ENCODE measurements at places on chromosomes 7 and 10. TPM values are rescaled to one million over a fixed set of nuclear protein-coding genes. Genes with fewer than 3 reads are reported as not detected.

The GNAI1 gene
- 9.0 TPM for total RNA-seq

The KCND2 gene
- total RNA-seq = not detected

The TMEM130 gene
- not detected for total RNA-seq

DNA sequence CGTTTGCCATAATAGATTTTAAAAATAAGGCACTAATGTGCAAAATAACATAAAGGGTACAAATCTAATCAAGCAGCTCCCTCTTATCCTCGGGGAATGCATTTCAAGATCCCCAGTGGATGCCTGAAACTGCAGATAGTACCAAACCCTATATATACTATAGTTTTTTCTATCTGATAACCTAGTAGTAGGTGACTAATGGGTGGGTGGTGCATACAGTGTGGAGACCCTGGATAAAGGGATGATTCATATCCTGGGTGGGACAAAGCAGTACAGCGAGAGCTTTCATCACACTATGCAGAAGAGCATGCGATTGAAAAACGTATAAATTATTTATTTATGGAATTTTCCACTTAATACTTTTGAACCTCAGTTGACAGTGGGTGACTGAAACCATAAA is 464.5 kb downstream of the GRID1 start:
- DNase-seq = no peak

DNA sequence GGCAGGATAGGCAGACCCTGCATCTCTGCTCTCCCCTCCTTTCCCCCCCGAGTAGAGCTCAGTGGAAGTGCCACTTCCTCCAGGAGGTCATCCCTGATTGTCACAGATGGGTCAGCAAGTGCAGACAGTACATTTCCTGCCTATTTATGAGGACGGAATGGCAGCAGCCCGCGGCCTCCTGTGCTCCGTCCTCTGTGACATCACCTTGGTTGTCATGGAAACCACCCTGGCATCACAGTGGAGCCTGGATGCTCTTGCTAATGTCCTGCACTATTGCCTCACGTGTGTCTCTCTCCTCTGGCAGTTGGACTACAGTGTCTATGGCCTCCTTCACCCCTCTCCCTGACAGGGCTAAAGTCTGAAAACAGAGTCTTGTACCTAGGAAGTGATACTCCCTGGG is 148.6 kb downstream of the SH3PXD2A start:
- peak; percentile 19 for DNase-seq

DNA sequence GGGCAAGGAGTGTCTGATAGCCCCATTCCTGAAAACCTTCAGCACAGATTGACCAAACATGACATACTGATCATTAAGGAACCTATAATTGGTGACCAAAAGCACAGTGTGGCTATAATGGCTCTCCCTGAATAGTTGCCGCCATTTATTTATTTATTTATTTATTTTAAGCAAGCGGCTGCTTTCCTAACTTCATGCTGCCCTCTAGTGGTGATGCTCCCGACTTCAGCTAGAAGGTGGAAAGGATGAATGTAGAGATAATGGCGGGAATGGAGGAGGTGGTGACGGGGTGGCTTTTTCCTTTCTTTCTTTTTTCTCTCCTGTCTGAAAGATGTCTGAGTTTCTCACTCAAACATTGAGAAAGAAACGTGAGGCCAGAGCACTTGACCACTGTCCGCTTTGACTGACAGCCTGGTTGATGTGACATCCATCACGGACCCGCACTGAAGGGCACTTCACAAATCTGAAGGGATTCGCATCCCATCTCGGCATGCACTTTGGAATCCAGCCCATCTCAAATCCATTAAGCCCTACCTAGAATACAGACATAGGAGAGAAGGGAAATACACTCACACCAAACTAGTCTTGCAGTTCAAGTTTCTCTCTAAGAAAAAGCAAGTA is 1090.1 kb downstream of the KCNMA1 start:
- DNase-seq = peak; percentile 73

DNA sequence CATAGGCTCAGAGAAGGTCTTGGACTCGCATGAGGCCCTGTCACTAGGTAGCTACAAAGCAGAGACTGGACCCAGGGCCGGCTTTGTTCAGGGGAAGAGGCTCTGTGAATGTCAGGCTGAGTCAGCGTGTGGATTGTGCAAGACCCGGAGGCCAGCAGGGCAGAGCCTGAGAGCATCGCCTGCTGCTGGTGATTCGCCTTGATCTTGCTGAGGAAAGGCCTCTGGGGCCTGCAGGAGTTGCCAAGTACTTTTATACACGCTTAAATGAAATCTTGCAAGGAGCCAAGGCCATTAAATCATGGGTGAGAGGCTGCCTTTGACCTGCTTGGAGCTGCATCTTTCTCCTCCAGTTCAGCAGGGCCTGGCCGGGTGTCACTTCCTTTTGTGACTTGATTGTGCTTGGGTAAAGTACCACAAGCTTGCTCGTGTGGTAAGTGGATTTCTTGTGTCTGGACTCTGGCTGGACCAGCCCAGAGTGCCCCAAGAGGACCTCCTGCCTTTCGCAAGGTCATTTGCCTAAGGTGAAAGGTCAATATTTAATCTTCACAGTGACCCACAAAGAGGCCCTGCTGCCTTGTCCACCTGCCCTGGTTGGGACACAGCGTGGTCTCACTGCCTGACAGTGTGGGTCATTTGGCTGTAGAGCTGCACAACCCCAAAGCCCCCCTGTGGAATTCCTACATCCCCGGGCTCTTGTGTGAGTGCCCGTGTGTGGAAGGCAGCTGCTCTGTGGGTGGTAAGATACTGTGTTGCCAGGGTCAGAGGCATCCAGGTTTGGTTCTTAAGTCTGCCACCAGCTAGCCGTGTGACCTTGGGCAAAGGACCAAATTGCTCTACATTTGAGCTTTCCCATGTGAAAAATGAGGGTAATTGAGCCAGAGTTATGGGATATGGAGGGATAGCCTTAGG is 38.6 kb upstream of the SH2D4B start:
- peak; percentile 94 for DNase-seq

DNA sequence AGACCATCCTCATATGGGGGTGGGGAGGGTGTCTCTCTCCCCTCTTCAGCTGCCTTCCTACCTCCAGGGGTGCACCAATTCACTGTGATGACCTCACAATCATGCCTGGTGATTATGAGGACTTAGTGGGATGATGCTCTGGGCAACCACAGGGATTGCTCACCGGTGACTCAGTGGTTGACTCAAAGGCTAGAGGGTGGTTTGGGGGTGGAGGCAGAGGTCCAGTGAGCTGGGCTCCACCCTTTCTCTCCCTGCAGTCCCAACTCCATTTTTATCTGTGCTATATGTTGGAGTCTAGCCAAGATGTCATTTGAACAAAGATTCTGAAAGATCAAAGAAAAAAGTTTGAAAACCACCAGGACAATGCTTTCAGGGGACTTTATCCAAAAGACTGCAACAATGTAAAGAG is 286.9 kb downstream of the KCNMA1 start:
- no peak for DNase-seq

DNA sequence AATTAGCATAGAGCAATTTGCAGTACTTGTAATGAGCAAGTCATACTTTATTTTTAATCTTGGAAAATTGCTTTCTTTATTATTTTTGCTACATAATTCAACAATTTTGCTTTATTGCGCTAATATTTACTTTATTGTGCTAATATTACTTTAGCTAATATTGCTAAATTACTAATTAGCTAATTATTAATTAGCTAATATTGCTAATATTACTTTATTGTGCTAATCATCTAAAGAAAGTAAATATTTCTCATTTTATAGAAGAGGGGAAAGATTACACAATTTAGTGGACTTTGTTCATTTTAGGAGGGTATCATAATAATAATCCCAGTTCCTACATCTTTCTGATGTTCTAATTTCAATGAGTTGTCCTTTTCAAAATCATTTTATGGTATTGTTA is 61.2 kb downstream of the RUNDC3B start:
- no peak for DNase-seq

- DNase-seq = no peak
These were observed 1.5 kb downstream of the ZNF394 start for GRCh38 chr7:99498546-99498944.

- DNase-seq = no peak
These were observed 469.3 kb downstream of the NEBL start for GRCh38 chr10:20427821-20428220.

All from right cardiac atrium (tissue), 5 donors.